Natural killer cell treated with Interleukin-12 subunit alpha and Interleukin-12 subunit beta and Interleukin-15 and Interleukin-18, amount 100 ng/mL, for 72 hours (primary cell): ENCODE measurements at places on chromosomes 1 and 21. TPM values are rescaled to one million over a fixed set of nuclear protein-coding genes. Genes with fewer than 3 reads are reported as not detected.

DNA sequence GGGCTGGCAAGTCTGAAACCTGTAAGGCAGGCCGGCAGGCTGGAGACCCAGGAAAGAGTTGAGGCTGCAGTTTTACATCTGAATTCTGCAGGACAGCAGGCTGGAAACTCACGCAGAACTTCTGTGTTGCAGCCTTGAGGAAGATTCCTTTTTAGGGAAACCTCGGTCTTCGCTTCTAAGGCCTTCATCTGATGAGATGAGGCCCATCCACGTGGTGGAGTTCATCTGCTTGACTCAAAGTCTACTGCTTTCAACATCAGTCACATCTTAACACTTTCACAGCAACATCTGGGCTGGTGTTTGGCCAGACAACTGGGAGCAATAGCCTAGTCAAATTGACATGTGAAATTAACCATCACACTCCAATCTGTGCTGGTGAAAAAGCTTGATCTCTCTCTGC is 57.1 kb downstream of the EVA1C start:
- no peaks in the 10 kb centered on the region for H3K4me1 ChIP-seq
- H3K36me3 ChIP-seq: no peaks in the 10 kb centered on the region
- no peak overlapping the region for H3K27ac ChIP-seq
- H3K27me3 ChIP-seq: no peaks in the 10 kb centered on the region

DNA sequence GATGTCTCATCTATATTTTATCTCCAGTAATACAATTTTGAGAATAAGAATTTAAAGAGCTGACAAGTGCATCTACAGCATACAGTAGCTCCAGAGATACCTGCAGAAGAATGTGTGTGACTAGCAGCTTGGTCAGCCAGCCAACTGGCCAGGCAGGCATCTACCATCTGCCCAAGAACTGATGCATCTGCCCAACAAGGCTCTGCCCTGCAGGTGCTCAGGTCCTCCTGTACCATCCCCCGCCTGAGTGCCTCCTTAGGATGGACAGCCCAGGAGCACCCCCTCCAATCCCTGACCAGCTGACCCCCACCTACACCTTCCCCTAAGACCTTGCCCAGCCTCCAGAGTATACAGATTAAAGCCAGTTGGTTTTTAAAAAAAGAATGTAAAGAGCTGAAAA is 30.3 kb downstream of the TMEM69 start:
- no peak for DNase-seq
- no peak overlapping the region for H3K27ac ChIP-seq
- H3K27me3 ChIP-seq: no peaks in the 10 kb centered on the region
- H3K36me3 ChIP-seq: no peaks in the 10 kb centered on the region
- no peaks in the 10 kb centered on the region for H3K4me1 ChIP-seq

GRCh38 chr1:6329851-6330250 is 63.7 kb downstream of the ACOT7 start:
- H3K27me3 ChIP-seq: no peaks in the 10 kb centered on the region
- H3K27ac ChIP-seq: no peak overlapping the region
- H3K4me3 ChIP-seq: no peak overlapping the region
- DNase-seq: no peak

- no peaks in the 10 kb centered on the region for H3K27me3 ChIP-seq
- no peak overlapping the region for H3K4me3 ChIP-seq
- DNase-seq: no peak
- H3K27ac ChIP-seq: no peak overlapping the region
These were observed 4.1 kb downstream of the WARS2 start for GRCh38 chr1:119136401-119136800.

GRCh38 chr1:217363319-217363718 is 267.6 kb downstream of the GPATCH2 start:
- no peaks in the 10 kb centered on the region for H3K4me1 ChIP-seq
- H3K36me3 ChIP-seq: no peaks in the 10 kb centered on the region
- H3K27ac ChIP-seq: no peak overlapping the region
- no peaks in the 10 kb centered on the region for H3K27me3 ChIP-seq

DNA sequence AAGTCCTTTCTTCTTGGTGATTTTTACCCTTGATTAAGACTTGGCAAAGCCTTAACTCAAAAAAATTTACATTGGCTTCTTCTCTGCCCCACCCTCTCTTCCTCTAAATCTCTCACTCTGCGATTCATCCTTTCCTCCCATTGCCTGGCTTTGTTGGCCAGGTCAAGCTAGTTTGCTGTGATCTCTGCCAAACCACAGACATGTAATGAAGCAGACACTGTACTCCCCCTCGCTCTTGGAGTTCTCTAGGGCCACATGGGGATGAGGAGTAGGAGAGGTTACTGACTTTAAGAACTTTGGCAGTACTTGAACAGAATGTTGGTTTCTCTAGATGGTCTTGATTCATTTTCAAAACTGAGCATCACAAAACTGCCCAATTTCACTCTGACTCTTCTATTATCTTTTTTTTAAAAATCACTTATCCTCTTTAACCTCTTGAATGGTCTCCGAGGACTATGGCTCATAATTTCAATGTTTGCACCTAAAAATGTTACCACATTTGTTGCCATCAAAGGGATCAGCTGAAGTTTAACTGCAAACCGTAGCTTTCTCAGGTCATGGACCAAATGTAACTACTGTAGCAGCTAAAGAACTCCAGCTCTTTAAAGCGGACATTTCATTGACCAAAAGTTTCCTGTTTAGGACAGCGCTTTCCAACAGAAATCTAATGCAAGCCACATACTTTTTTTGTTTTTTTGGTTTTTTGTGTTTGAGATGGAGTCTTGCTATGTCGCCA is 62.7 kb upstream of the IPO9 start:
- no peak for DNase-seq
- H3K27ac ChIP-seq: no peak overlapping the region
- peaks cover 27% of the 10 kb centered on the region for H3K27me3 ChIP-seq

DNA sequence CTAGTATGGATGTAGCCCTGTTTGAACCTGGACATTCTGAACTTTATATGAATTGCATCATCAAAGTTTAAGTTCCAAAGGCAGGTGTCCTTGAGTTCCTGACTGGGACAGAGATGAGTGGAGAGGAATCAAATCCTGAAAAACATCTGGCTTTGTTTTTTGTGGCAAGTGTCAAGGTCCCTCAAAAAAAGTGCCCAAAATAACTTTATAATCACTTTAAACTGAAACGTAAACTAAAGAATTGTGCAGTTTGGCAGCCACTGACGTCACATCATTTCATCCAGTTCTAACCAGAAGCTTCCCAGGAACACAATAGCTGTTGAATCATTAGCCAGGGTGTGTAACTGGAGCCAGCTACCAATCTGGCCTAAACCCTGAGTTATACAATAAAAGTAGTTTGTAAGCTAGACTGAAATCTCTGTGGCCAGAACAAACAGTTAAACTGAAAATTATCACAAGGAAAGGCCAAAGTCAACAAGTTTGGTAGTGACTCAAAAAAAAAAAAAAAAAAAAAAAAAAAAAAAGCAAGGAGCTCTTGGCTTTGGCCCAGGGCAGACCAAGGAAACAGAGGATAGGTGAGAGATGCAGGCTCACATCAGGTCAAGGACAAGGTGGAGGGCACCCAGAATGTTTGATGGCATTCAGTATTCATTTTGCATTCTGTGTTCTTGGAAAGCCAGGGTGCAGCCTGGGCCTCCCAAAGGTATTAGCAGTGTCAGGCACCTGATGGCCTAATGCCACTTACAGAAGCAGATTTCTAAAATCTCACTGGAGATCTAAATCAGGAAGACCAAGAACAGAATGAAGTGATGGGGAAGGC is 74.3 kb downstream of the TNFSF18 start:
- peaks cover 5% of the 10 kb centered on the region for H3K4me1 ChIP-seq
- no peaks in the 10 kb centered on the region for H3K36me3 ChIP-seq
- no peak for DNase-seq
- H3K27ac ChIP-seq: no peak overlapping the region

- peak overlapping the region; percentile 45 for H3K4me3 ChIP-seq
- peaks cover 8% of the 10 kb centered on the region for H3K4me1 ChIP-seq
- H3K27me3 ChIP-seq: peaks cover 9% of the 10 kb centered on the region
- no peaks in the 10 kb centered on the region for H3K36me3 ChIP-seq
- no peak for DNase-seq
These were observed 1.0 kb downstream of the TMEM200B start for GRCh38 chr1:29122682-29123052.

GRCh38 chr1:65119951-65120350 is 28.1 kb upstream of the AK4 start:
- no peak for DNase-seq
- no peaks in the 10 kb centered on the region for H3K4me1 ChIP-seq
- H3K36me3 ChIP-seq: no peaks in the 10 kb centered on the region
- no peak overlapping the region for H3K27ac ChIP-seq

DNA sequence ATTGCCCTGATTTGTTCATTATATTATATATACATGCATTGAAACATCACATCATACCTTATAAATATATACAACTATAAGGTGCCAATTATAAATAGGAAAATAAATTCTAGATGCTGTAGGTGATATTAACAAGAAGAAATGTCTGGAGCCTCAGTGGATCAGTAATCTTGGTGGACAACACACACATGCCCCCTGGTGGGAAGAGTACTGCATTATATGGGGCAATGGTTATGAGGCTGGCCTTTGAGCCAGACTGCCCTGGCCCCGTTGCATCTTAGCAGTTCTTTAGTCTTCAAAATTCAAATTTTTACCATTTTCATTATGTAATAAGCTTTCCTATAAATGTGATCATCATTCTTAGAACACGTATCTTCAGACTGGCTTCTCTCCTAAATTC is 335.0 kb upstream of the GREM2 start:
- H3K27me3 ChIP-seq: no peaks in the 10 kb centered on the region
- no peak overlapping the region for H3K4me3 ChIP-seq
- no peaks in the 10 kb centered on the region for H3K36me3 ChIP-seq
- no peaks in the 10 kb centered on the region for H3K4me1 ChIP-seq
- no peak for DNase-seq
- H3K27ac ChIP-seq: no peak overlapping the region

GRCh38 chr1:29397981-29398380 is 161.7 kb downstream of the PTPRU start:
- peaks cover 5% of the 10 kb centered on the region for H3K27me3 ChIP-seq
- no peaks in the 10 kb centered on the region for H3K4me1 ChIP-seq
- H3K4me3 ChIP-seq: no peak overlapping the region

DNA sequence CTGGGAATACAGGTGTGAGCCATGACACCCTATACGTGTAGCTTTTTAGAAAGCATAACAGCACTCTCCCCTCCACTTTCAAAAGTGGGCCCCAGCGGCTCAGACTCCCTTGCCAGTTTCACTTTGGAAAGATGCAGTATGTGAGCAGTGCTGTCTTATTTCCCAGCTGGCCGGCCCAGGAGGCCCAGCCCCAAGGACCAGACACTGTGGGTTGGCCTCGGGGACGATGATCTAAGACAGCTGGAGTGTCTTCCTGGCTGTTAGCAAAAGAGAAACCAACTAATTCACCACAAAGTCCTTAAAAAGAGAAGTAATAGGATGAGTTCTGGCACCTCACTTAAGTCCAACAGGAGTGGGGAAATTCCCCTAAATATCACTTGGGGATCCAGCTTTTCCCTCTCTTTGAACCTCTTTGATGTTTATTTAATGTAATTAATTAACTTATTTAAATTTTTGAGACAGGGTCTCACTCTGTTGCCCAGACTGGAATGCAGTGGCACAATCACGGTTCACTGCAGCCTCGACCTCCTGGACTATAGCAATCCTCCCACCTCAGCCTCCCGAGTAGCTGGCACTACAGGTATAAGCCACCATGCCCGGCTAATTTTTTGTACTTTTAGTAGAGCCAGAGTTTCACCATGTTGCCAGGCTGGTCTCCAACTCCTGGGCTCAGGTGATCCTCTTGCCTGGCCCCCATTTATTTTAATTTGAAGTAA is 17.6 kb upstream of the CLIC4 start:
- no peak overlapping the region for H3K27ac ChIP-seq
- H3K27me3 ChIP-seq: no peaks in the 10 kb centered on the region
- H3K4me3 ChIP-seq: no peak overlapping the region
- no peaks in the 10 kb centered on the region for H3K36me3 ChIP-seq
- H3K4me1 ChIP-seq: no peaks in the 10 kb centered on the region

GRCh38 chr1:167104256-167104633 is 10.4 kb downstream of the STYXL2 start:
- peak overlapping the region; percentile 89 for H3K27ac ChIP-seq
- no peaks in the 10 kb centered on the region for H3K36me3 ChIP-seq
- H3K4me1 ChIP-seq: peaks cover 28% of the 10 kb centered on the region

DNA sequence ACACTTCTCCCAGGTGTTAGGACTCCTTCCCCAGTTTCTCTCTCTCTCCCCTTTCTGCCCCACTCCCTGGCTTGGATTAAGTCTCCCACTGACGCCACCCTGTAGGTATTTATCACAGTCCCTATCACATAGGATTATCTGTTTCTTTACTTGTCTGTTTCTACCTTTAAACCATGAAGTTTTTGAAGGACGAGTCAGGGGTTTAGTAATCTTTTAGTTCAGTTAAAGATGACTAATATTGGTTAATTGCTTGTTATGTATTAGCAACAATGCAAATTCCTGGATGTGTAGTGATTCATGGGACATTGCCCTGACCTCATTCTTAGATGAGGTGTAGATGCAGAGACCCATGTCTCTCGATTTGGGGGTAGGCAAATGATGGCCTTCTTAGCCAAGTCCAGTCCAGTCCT is 6.4 kb downstream of the LAMC1 start:
- H3K36me3 ChIP-seq: no peaks in the 10 kb centered on the region
- H3K27ac ChIP-seq: no peak overlapping the region
- H3K27me3 ChIP-seq: peaks cover 49% of the 10 kb centered on the region

DNA sequence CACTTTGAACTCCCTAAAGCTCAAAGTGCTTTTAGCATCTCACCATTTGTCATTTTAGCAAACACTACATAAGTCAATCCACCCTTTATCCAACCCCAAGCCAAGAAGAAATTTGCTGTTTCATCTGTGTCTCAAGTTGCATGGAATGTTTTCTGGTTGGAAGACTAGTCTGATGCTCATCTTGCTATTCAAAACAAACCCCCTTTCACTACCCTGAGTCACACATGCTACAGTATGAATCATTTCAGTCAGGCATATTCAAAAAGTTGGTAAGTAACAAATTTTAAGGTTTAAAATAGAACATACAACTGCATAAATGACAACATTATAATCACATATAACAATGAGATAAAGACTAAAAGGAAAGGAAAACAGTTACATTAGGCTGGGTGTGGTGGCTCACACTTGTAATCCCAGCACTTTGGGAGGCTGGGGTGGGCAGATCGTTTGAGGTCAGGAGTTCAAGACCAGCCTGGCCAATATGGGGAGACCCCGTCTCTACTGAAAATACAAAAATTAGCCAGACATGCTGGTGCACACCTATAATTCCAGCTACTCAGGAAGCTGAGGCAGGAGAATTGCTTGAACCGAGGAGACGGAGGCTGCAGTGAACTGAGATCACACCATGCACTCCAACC is 38.7 kb downstream of the DSTYK start:
- DNase-seq: no peak
- peaks cover 8% of the 10 kb centered on the region for H3K36me3 ChIP-seq
- no peak overlapping the region for H3K27ac ChIP-seq
- peaks cover 23% of the 10 kb centered on the region for H3K4me1 ChIP-seq
- no peaks in the 10 kb centered on the region for H3K27me3 ChIP-seq

The OR2T34 gene
- not detected for total RNA-seq
